Epithelial cell of proximal tubule (primary cell): ENCODE measurements at places on chromosomes 16 and 17. TPM values are rescaled to one million over a fixed set of nuclear protein-coding genes. Genes with fewer than 3 reads are reported as not detected.

DNA sequence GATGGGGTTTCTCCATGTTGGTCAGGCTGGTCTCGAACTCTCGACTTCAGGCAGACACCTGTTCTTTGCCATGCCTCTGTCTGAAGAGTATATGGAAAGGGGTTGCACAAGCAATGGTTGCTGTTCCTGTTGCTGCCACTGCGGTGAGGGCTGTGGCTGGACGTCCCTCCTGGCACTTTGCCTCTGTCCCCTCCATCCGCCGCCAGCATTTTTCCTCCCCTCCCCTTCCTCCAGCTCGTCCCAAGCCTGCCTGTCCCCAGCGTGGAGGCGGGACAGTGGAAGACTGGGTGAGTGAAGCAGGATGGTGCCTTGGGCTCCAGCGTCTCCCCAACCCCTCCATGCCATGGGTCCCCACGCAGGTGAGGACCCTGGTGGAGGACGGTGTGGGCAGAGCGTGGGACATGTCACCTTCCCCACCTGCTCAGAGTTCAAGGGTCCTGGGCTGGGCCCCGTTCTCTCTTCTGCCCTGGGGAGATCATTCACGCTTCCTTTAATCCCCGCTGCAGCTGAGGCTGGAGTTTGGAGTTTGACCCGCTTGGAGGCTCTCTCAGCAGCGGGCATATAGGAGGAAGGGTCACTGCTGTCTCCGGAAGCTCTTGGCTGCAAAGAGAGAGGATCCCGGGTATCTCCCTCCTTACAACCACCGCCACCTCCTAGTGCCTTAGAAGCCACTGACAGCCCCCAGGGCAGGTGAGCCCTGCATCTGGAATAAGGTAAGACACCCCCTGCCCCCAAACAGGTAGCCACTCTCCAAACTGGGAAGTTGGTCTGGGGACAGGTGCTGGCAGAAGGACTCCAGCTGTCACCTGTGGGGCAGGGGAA, at the start of gene SLC5A11:
Gene SLC5A11, plus strand, starts transcription at position 238 of the 822 bp plus-strand sequence. CDS start 12,681 bp downstream, outside the sequence.
- no peak for DNase-seq

ENPP7 gene
- not detected in 2 replicates for total RNA-seq

DNA sequence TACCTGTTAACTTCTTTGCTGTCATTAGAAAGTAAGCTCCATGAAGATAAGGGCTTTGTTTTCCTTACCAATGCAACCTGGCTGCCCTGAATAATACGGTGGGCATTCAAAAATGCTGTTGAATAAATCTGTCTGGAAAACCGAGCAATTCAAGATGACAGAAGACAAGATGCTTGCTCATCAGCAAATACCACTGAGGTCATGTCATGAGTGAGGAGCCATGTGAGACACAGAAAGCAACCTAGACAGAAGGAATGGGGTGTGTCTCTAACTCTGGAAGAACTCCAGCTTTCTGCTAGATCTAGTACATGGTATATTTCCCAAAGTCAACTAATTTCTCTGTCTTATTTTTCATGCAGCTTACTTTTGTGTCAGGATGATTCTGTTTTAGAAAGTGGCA, 64.2 kb downstream of the STH start:
- peak; percentile 76 for DNase-seq

GRCh38 chr16:88936008-88936555, 40.9 kb downstream of the CBFA2T3 start:
- DNase-seq, result no peak

DNA sequence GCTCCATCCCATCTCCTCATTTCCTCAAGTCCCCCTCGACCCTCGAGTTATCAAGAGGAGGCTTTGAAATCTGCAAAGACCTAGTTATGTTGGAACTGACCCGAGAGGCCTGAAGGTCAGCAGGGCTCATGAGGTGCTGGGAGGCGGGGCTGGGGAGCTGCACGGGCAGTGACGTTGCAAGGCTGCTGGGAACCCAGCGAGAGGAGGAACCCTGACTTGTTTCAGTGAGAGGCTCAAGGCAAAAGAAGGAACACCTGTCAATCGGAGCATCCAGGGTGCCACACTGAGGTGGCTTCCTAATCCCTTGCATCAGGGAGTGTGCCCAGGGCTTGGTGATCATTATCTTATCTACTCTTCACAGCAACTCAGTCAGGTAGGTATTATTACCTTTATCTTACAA, 86.9 kb downstream of the CDH11 start:
- DNase-seq, result no peak

KRT37 gene
- not detected in 2 replicates for total RNA-seq

DNA sequence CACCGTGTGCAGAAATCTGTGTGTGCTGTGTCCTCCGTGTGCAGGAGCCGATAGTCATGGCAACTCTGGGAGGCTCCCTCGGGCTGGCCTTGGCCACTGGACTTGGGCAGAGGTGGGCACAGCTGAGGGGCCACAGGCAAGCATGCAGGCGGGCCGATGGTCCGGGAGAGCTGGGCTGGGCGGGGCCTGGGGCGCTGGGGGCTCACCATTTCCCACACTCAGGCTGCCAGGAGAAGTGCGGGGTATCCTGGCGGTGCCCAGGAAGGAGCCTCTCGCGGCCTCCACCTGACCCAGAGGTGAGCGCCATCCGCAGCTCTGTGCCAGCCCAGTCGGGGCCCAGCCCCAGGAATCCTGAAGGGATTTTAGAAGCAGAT, 28.4 kb downstream of the BAHCC1 start:
- no peak for DNase-seq

DNA sequence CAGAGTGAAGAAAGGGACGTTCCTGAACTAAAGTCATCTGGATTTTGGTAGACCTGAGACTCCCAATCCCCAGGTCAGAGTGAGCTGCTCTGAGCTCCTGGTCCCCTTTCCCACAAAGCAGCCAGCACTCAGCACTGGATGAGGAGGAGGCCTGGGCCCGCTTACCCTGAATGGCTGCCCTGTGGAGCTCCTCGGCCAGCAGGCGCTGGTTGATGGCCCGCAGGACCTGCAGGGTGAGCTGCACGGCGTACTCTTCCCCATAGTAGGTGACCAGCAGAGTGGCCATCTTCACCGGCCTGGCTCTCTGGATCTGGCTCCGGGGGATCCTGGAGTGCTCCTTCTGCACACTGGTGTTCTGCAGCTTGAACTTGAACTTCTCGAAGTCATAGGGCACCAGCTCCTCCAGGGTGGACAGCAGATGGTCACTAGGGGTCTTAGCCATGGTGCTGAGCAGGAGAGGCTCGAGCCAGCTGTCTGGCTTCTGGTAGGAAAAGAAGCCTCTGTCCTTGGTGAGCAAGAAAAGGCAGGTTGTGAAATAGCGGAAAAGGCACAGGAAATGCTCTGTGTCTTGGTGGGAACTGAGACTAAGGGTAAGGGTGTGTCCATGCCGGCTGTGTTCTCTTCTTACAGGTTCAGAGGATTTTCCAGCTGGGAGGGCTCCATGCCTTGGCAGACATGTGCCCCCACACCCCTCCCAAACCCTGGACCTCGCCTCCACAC, at the start of gene MEFV:
Gene MEFV, minus strand, starts transcription at position 488 of the 720 bp plus-strand sequence. Its CDS starts 46 bp downstream, at position 442.
- no peak for DNase-seq

- DNase-seq, result peak; percentile 25
These were observed 1.3 kb downstream of the ARL5C start for GRCh38 chr17:39164675-39165143.

CCL7 gene
- total RNA-seq, result 0.17 TPM in 1 of 2 replicates, not detected in the other

CD300A gene
- not detected in 2 replicates for total RNA-seq

EVI2B gene
- not detected in 2 replicates for total RNA-seq

TBX6 gene
- 0.07 and 1.3 TPM in 2 replicates for total RNA-seq

- no peak for DNase-seq
These were observed 356.2 kb downstream of the SEC14L1 start for GRCh38 chr17:77496831-77497577.

GRCh38 chr17:60160829-60161501, 11.2 kb downstream of the CA4 start:
- no peak for DNase-seq

GRCh38 chr17:28906276-28906675, 3.4 kb upstream of the DHRS13 start:
- DNase-seq, result no peak

GRCh38 chr16:69338557-69339288, 641 bp downstream of the COG8 start:
- DNase-seq, result no peak

DNA sequence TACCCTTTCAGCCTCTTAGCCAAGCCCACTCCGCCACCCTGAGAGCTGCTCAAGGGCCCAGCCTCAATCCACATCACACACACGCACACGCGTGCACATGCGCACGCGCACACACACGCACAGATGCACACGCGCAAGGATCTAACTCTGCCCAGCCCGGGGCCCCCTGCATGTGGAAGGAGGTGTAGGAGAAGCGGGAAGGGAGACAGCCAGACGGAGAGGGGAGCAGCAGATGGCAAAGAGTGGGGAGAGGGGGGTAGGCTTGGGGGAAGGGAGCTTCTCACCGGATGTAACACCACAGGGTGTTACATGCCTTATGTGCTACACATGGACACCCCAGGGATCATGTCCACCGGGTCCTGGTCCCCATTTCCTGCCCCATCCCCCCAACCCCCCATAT, 15.3 kb downstream of the DLG4 start:
- DNase-seq, result no peak

OTOP3 gene
- total RNA-seq, result not detected in 2 replicates

SLFN14 gene
- not detected in 2 replicates for total RNA-seq

GRCh38 chr17:13776027-13776551, 174.4 kb upstream of the HS3ST3A1 start:
- no peak for DNase-seq

GRCh38 chr16:74092336-74092735, 204.3 kb upstream of the PSMD7 start:
- no peak for DNase-seq

INCA1 gene
- total RNA-seq, result 0.14 TPM in 1 of 2 replicates, not detected in the other

DNA sequence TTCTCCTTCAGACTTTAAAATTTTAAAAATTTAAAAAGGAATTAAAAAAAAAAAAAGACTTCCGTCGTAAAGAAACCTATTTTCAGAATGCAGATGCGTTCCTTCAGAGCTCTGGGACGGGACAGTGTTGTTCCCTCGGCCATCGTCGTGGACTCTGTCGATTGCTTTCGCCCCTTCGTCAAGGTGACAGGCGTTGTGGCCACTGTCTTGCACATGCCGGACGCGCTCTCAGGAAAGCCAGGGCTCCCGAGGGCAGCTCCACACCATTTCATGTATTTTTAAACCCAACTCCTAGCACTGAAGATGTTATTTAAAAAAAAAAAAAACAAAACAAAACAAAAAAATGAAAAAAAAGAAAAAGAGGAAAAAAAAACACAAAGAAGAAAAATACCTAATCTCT, 22.3 kb downstream of the TMC6 start:
- DNase-seq, result no peak

DNA sequence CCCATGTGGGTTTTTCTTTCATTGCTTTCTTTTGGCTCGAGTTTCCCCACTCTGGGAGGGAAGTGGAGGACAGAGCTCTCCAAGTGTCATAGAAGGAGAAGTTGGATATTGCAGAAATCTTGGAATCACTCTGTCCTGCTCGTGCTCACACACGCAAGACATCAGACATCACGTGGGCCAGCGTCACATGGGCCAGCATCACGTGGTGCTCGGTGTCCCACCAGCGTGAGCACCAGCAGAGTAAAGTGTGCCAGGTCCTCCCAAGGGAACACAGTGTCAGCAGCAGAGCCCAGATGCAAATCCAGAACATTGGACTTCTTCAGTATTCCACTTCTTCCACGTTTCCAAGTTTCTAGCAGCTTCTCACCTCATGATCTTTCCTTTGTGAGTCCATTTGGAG, 327.0 kb downstream of the FOXL1 start:
- no peak for DNase-seq

GRAPL gene
- total RNA-seq, result not detected in 2 replicates

KRTAP2-3 gene
- 11.6 and 26.7 TPM in 2 replicates for total RNA-seq

DNA sequence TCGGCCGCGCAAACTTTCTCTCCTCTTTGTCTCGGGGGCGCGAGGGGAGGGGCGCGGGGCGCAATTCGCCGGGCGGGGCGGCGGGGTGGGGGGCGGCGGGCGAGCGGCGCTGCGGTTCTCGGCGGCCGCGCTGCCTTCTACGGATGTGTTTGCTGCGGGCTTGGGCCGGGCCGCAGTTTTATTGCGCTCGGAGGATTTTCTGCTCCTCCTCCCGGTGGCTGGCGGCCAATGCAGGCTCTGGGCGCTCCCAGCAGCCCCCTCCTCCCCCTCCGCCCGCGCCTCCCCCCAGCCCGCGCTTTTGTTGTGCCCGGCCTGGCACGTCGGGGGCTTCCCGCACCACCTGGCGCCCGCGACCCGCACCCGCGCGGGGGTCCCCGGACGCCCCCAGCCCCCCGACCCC, at the start of gene TIMP2:
Gene TIMP2, minus strand, starts transcription at position 154 of the 400 bp plus-strand sequence. CDS start 299 bp downstream, outside the sequence.
- no peak for DNase-seq

DNA sequence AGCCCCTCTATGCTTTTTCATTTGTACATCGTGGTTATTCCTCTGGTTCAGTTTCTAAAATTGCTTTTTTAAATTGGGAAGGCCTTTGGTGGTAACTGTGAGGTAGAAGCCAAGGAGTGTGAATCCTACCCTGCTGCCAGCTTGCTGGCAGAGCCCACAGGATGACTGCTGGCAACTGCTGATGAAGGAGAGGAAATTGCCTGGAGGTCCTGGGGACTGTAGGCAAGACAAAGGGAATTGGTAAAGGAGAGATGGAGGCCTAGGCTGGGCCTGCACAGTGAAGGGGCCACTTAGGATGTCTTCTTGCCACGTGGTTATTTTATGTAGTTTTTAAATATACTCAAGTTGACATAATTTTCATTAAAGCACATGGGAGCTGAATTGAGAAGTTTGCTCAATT, 15.8 kb downstream of the C17orf58 start:
- DNase-seq, result no peak

VMO1 gene
- not detected in 2 replicates for total RNA-seq

- DNase-seq, result no peak
These were observed 33.9 kb upstream of the CLEC18B start for GRCh38 chr16:74455213-74455612.

LCAT gene
- 7.5 TPM in 2 replicates for total RNA-seq
